ENCODE measurements at places on chromosomes 6 and 20. TPM values are rescaled to one million over a fixed set of nuclear protein-coding genes. Genes with fewer than 3 reads are reported as not detected.

Gene HLA-F
- total RNA-seq: 0.78 TPM

Gene LGSN
- not detected for total RNA-seq

Gene GNRH2
- total RNA-seq: 5.3 TPM

Gene SRXN1
- total RNA-seq: 21.6 TPM

Gene ANKRD66
- not detected for total RNA-seq

Gene STX11
- total RNA-seq: 0.98 TPM

Gene LST1
- 1.7 TPM for total RNA-seq

Gene CLPSL2
- total RNA-seq: not detected

Gene GPANK1
- total RNA-seq: 36.2 TPM

Gene DNAH8
- total RNA-seq: not detected

Gene SCUBE3
- 74.9 TPM for total RNA-seq

Gene TEAD3
- total RNA-seq: 98.6 TPM

Gene TMEM244
- total RNA-seq: not detected

Gene KCNB1
- 0.06 TPM for total RNA-seq

DNA sequence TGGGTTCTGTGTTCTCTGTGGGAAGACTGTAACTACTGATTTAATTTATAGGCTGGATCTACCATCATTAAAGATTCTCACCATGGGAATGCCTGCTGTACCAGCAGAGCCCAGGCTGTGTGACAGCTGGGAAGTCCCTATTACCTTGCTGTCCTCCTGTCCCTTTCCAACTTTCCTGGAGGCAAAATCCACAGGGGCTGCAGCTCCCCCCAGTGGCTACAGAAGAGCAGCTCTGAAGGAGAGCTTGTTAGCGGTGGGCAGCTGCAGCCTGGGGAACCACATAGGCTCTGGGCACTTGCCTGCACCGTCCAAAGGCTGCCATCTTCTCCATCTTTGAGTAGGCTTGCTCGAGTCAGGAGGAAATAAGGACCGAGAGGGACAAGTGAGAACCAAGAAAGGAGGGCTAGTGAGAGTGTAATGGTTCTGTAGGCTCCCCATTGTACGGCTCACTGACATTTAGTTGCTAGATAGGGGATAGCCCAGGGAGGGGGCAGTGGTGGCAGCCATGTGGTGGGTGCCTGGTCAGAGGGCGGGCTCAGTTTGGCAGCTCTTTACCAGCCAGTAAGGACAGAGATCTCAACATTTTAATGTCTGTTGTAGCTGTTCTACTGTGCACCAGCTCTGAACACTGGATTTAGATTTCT is 155.1 kb upstream of the MLIP start:
- DNase-seq: peak; percentile 77

DNA sequence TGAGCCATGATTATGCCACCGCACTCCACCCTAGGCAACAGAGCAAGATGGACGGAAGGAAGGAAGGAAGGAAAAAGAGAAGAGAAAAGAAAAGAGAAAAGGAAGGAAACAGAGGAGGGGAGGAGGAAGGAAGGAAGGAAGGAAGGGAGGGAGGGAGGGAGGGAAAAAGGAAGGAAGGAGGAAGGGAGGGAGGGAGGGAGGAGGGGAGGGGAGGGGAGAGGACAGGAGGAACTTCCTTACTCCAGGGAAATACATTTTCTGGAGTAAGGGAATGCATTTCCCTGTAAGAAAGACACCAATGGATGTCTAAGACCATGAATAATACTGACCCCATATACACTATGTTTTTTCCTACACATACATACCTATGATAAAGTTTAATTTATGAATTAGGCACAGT is 93.2 kb upstream of the NFATC2 start:
- no peak for DNase-seq

GRCh38 chr6:29729774-29730328 is 6.6 kb downstream of the HLA-F start:
- no peak for DNase-seq

- no peak for DNase-seq
Measured at GRCh38 chr20:47984437-47984836, 199.2 kb upstream of the SULF2 start.

- no peak for DNase-seq
Measured at GRCh38 chr6:36610956-36611336, 16.8 kb downstream of the SRSF3 start.

DNA sequence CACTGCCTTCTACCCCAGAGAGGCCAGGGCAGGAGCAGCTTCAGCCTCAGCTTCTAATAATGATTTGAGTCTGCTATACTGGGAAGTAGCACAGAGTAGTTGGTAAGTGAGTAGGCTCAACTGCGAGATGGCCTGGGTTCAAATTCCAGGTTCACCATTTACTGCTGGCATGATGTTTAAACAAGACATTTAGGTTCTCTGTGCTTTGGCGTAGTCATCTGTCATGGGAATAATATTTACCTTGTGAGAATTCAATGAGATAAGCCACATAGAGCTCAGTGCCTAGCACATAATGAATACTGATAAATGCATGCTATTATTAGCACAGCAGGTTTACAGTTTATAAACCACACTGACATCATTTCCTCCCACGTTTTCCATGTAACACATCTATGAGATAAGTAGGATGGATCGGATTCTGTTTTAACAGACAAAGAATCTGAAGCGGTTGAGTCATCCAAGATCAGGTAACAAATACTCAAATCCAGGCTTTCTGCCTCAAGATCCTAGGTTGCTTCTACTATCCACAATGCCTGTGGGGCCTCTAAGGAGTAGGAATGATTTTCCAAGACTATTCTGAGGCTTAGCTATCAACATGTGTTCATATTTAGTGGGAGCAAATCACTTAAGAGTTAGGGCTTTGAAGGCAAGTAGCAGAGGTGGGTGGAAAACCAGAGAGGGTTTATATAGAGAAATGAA is 72.9 kb upstream of the DTNBP1 start:
- DNase-seq: no peak

- no peak for DNase-seq
Measured at GRCh38 chr20:5931411-5931810, 18.9 kb downstream of the TRMT6 start.

GRCh38 chr6:10419749-10420545 is 5.1 kb upstream of the TFAP2A start:
- no peak for DNase-seq

DNA sequence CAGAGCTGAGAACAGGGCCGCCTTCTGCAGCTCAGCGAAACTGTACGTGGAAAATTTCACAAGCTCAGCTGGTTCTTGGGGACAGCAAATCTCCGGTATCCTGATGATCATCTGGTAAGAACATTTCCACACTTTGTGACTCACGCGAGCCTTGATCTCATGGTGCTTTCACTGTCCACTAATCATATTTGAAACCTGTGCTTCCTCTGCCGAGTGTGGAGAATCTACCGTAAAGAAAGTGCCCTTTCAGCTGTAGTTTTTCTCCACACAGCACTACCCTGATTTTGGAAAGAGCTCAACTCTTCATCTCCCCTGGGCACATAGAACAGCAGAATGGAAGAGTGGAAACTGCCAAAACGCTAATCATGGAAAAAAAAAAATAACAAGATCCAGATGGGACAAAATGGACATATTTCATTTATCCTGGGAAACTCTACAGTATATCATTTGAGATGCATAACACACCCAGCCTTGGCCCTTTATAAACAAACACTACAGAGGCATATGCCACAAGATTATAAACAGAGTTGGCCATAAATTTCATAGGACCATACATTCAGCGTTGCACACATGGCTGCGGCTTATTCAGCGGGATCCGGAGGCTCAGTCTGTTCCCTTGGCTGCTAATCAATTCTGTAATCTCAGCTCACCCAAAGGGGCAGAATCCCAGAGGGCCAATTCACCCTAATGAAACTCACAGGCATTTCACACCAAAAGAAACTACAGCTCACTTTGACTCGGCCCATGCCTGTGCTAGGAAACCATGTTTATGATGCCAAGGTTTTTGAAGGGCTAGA is 434.5 kb downstream of the HDGFL1 start:
- no peak for DNase-seq

DNA sequence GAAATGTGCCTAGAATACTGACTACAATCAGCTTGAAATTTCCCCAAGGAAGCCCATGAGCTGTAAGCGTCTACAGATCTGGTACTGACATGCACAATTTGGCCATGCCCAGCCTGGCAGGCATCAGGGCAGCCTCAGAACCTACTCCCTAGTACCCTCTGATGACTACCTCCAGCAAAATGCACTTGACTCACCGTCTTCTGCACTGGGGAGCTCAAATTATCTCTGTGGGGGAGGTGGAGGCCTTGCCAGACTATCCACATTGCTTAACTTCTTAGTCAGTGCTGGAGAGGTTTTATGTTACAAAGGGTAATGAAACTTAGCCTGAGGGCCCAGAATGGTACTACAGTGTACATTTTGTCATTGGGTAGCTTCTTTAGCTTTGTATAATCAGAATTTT is 126.0 kb upstream of the ADGRF1 start:
- peak; percentile 96 for DNase-seq

DNA sequence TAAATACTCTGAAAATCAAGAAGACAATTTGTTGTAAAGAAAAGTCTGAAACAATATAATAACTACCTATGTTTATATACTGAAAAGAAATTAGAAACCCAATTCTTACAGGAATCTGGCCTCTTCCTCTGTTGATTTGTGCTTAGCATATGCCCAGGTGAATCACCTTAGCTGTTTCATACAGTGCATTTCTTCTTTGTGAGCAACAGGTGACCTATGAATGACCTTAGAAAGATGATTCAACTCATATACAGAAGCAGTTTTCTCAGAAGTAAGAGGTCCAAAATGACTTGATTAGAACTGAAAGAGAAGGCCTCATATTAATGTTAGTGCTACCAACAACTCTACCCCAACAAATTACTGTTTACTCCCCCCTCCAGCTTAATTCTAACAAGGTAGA is 419.5 kb upstream of the ID4 start:
- DNase-seq: no peak

- no peak for DNase-seq
Measured at GRCh38 chr20:43921227-43921780, 6.7 kb downstream of the TOX2 start.

DNA sequence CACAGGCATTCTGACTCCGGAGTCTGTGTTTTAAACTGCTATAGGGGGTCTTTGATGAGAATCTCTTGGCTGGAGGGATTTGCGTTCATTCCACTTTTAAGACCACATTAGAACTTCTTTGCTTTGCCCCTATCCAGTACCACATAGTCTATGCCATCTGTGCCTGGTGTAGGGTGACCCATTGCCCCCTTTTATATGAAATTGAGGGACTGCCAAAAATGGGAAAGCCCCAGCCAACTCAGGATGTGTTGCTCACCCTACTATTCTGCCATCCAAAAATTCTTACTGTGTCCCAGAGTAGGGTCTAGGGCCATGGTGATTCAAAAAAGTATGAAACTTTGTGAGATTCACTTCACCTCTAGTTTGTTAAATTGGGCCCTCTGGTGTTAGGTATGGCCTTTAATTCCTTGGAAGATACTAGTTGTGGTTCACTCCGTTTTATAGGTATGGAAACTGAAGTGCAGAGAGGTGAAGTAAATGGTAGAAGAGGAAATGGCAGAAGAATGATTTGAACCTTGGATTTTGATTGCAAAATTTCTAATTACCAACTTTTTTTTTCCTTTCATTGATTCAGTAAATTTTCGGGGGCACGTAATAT is 1.4 kb downstream of the PFDN4 start:
- no peak for DNase-seq

GRCh38 chr20:21564127-21564773 is 50.4 kb upstream of the NKX2-2 start:
- no peak for DNase-seq

DNA sequence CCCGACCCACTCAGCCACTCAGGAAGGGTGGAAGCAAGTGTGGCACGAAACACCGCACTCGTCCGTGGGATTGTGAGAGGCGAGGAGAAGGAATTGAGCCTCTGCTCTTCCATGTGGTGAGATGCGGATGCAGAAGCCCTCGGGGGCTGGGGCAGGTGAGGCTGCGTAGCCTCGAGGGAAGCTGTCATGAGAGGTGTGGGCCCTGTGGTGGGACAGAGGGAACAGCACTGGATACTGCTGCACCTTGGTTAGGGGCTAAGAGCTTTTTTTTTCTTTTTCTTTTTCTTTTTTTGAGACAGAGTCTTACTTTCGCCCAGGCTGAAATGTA is 86.5 kb downstream of the PTPN1 start:
- DNase-seq: no peak

GRCh38 chr20:8875586-8875985 is 193.3 kb upstream of the PLCB4 start:
- DNase-seq: no peak

DNA sequence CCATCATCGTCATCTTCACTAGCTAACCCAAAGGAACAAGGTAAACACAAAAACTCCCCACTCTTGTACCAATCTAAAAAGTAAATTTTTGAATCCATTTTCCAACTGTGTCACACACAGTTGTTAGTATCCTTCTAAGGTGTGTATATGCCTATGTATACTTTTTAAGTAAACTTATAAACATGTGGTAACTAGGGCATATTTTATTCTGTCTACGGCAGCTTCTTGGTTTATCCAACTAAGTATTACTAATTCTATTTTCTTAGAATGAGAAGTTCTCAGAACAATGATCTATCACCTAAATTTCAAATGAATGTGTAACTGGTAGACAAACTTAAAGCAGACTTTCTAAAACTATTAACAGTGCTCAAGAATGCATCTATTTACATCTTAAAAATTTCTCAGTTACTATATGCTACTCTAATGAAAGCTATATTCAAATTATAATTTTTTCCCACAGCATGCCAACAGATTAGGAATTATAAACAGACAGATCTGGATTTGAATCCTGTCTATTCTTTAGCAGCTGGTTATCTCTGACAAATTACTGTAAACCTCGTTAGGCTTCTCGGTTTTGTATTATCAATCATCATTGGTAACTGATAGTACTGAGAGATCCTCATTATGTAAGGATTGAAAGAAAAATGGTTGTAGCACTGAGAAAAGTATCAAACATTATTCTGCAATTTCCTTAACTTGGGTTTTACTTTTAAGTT is 1.8 kb upstream of the PLN start:
- no peak for DNase-seq

- DNase-seq: no peak
Measured at GRCh38 chr6:105382496-105382895, 20.4 kb downstream of the PREP start.

- no peak for DNase-seq
Measured at GRCh38 chr6:145865595-145865994, 51.0 kb upstream of the FBXO30 start.

DNA sequence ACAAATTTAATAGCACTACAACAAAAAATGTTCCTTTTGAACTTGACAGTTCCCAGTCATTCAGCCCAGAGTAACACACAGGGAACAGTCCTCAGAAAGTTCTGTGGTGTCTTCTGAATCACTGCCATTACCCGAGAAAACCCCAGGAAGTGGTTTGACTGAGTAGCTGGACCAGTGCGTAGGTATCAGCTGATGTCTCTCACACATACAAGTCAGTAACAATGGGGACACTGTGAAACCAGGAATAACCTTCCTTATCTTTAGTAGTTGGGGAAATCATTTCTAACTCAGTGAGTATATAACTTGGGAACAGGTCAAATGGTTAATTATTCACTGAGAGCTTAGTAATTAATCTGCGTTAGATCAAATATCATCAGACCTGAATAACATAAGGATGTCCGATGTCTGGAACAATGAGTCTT is 73.1 kb downstream of the HIVEP2 start:
- DNase-seq: peak; percentile 93

GRCh38 chr6:7642791-7643190 is 52.8 kb downstream of the SNRNP48 start:
- DNase-seq: no peak
